Left kidney (tissue), 8 donors: ENCODE measurements at places on chromosomes 13 and 19.

- no peak for DNase-seq
Observed at GRCh38 chr19:18157465-18158063, 4.6 kb downstream of the PIK3R2 start.

- DNase-seq, result no peak
Observed at GRCh38 chr19:47755762-47756626, 10.6 kb downstream of the NOP53 start.

GRCh38 chr19:41792513-41793413, 3.6 kb upstream of the CEACAM3 start:
- peak; percentile 33 for DNase-seq

DNA sequence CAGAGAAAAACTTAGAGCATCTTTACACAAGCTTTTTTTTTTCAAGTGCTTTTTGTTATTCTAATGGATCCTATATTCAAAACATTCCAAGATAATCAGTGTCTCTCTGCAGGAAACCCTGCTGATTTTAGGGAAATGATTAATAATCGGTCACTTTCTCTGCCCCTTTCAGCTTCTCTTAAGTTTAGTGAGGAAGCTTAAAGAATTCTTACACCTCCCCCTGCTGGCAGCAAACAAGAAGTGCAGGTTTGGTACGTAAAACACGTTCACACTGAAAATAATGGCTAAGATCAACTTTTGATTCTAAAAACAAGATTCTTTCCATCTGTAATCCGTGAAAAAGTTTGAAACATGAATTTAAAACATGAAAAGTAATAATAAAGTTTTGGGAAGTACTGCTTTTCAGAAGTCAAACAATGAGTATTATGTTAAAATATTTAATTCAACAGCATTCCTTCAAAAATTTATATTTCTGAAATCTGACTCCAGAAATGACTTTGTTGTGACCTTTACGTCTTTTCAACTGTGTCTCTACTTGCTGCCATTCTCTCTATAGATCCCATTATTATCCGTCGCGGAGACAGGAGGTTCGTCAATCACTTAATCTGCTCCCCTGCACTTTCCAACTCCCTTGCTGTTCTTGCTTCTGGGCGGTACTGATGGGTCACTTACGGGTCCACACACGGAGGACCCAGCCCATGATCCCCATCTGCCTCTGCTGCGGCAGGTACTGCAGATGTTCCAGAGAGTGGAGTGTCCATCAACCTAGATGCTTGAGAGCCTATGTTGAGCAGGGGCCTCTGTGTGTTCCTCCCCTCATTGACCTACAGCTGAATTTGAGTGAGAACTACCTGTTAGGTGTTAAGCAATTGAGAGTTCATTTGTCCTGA, 203.1 kb upstream of the EDNRB start:
- peak; percentile 51 for DNase-seq

- DNase-seq, result no peak
Observed at GRCh38 chr13:104650431-104650830, 1584.2 kb upstream of the SLC10A2 start.

DNA sequence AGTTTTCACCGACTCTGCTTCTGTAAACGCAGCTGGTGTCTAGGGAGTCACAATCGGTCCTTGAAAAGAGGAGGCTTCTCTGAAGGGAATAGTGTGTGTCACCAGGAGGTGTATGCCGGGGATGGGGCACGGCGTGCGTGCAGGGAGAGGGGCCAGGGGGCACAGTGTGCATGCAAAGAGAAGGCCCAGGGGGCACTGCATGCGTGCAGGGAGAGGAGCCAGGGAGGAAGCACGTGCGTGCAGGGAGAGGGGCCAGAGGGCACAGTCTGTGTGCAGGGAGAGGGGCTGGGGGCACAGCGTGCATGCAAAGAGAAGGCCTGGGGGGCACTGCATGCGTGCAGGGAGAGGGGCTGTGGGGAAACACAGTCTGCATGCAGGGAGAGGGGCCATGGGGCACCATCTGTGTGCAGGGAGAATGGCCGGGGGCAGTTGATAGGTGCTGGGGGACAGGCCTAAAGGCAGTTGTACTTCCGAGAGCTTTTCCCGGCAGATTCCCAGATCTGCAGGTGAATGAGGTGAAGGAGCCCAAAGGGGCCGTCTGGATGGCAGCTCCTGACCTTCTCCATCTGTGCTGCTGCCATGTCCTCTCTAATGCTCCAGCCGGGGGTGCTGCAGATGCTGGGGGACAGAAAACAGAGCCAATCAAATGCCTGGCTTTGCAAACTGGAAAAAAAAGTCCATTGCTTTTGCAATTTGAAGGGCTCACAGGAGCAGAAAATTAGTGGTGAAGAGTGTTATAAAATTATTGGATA, 36.4 kb downstream of the ATP11A start:
- DNase-seq, result no peak
